ENCODE measurements at places on chromosomes 5 and 9.

DNA sequence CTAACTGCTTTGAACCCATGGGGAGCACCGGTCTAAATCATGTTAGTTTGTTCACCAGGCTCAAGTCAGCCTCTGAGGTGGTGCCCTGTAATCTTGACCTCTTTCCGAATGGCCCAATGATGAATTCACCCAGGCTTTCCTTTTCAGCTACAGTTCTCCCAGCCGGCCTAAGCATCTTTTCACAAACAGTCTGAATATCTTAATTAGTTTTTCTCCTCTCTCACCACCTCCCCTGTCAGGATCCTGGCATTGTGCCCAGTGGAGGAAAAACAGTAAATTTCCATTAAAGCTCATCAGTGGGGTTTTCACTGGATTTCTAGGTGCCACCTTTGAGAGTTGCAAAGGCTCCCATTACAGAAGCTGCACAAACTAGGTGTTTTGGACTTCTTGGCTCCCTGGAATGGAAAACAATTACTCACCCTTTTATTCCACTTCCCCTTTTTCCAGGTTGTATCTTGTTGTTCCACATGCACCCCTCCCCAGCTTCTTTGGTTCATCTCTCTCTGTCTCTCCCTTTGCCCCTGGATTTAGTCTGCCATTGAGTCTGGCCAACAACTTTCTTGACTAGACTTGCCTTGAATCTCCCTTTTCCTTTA, 69.4 kb upstream of the ADAMTSL1 start:
- no peak for DNase-seq

DNA sequence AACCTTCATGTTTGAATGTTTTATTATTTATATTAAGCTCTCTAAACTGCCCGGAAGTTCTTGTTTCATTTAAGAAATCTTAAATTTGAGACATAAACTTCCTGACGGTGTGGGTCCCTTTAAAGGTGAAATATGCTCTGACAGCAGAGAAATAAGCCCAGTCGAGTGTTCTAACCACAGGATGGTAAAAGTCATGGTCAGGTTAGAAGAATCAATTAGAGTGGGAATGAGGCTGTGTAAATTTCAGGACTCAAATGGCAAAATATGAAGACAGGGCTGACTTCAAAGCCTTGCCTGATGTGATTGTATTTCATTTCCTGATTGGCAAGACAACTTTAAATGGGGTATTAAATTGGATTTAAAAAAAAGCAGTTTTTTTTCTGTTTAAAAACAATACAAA, 432.9 kb upstream of the BRINP1 start:
- DNase-seq = no peak

GRCh38 chr5:149160291-149160787, 19.0 kb downstream of the ABLIM3 start:
- no peak for DNase-seq

DNA sequence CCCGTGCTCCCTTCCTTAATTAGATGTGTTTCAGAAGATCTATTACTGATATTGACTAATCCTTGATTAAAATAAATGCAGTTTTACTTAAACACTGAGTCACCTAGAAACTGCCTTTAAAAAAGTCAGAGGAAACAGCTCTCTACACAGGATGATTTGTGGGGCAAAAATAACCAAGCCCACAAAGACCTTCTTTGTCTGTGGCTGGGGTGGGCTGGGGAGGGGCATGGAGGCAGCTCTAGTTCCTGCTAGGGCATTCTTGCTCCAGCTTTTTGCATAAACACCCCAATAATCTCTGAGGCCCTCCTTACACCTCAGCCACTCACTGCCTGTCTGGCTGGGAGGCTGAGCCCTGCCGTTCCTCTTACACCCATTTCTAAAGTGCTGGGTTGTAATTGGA, 227.6 kb upstream of the DAP start:
- DNase-seq = no peak

- DNase-seq = peak; percentile 42
Observed at GRCh38 chr9:37200433-37201005, 80.1 kb downstream of the ZCCHC7 start.

DNA sequence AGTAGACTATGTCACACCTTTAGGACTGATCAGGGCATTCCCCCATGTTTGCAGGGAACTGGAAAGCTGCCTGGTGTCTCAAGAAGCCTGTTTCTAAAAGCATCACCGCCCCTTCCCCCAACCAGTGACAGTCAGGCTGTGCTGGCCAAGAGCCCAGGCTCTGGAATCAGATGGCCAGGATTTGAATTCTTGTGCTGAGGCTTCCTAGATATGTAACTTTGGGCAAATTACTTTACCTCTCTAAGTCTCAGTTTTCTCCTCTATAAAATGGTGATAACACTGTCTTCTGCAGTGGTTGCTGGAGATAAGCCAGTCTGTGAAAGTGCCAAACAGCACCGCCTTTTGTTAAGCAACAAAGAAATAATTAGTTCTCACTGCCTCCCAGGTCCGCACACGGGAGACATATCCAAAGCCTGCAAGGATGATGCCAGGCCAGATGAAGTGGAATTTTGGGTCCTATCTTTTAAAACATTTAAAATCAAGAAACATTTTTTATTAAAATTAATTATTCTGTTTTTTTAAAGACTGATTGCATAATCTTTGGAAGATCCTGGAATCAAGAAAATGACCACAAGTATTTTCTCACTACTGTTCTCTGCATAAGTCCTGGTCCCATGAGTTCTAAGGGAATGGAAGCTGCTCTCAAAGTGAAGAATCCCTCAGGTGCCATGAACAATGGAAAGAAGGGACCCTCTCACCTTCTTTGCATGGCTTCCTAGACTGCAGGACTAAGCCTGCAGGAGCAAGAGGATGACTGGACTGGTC, 13.9 kb downstream of the SLC31A2 start:
- no peak for DNase-seq

DNA sequence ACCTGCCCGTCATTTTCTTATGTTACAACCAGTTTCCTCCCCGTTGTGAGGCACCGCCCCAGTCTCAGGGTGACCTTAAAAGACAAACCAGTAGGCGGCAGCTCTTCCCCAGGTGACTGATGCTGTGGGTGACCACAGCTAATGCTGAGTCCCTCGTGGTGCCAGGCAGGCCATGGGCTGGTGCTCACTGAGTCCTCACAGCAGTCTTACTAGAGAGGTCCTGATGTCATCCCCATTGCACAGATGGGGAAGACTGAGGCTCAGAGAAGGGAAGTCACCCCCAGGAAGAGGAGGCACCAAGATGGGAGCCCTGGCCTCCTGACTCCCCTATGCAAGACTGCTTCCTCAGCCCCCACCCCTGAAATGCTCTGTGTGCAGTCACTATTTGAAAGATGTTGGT, 978 bp downstream of the CFAP157 start:
- DNase-seq = no peak

- DNase-seq = no peak
Observed at GRCh38 chr5:9776525-9776924, 146.4 kb upstream of the TAS2R1 start.

- no peak for DNase-seq
Observed at GRCh38 chr5:107293541-107294210, 377.1 kb downstream of the EFNA5 start.

DNA sequence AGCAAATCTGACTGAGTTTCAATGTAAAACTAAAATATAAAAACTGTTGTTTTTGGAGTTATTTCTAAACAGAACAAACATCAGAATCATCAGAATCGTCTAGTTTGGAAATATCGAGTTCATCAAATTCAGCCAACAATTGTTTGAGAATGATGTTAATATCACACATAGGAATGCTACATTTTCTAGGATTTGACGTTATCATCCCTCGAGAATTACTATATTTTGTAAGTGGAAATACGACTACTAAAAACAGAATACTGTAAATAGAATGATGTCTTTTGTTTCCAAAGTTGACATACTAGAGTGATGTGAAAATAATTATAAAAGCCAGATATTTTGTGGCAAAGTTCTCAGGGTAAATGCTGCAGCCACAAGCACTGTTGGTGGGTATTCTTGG, 805.9 kb downstream of the TLE1 start:
- DNase-seq = no peak

- no peak for DNase-seq
Observed at GRCh38 chr9:27384262-27385014, 87.5 kb upstream of the EQTN start.

DNA sequence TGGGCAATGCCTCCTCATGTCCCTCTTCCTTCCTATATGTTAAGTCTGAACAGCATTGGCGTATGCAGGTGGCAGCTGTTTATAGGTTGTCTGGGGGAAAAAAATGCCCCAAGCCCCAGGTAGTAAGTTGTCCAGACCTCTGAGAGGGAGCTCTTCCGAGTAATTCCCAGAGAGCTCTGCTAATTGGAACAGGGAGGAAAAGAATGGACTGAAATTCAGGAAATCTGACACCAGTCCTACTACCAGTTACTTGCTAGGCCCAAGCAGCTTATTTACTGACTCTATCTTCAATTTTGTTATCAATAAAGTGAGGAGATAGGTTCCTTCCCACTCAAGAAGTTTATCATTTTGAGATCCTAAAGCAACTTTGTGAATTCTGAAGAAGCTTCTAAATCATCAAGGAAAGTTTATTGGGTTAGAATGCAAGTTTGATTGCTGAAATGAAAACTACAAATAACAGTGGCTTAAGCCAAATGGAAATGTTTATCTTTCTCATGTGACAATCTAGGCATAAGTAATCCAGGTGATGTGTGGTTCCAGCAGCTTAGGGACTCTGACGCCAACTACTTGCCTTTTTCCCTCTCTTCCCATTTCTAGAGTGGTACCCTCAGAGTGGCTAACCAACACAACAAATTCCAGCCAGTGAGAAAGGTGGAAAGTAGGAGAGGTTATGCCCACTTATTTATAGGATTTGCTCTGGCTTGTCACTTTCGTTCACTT, 5.6 kb downstream of the STK32A start:
- no peak for DNase-seq

- DNase-seq = no peak
Observed at GRCh38 chr5:34771076-34771475, 67.9 kb upstream of the TTC23L start.

- no peak for DNase-seq
Observed at GRCh38 chr5:155620821-155621410, 607.4 kb downstream of the KIF4B start.

DNA sequence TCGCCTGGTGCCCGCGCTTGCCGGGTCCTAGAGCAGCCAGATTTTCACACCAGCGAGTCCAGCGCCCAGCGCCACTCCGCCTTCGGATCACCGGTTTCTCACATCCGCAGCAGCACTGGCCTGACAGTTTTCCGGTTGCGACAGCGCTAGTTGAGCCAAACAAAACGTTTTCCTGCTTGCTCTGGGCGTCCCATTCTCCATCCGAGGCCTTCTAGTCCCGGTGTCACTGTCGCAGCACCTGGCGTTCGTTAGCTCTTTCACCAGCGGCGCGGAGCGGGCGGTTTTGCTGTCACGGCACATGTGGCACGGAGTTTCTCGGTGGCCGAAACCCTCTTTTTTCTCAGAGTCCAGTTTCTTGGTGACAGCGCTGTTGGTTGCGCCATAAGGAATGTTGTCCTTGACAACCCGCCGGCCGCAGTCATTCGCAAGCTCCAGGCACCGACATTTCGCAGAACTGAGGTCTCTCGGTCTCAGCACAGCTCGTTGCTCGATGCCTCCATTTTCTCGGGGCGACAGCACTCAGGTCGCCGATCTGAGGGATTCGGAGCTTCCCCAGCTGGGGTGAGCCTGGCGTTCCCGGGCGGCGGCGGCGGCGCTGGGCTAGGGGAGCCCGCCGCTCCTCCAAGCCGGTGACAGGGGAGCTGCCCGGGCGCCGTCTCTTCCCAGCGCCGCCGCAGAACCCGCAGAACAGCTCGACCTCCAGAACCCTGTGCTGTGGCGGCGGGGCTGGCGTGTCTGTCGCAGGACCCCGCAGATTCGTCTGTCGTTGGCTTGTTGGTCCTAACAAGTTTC, 47.8 kb downstream of the ANXA2R start:
- peak; percentile 93 for DNase-seq

- no peak for DNase-seq
Observed at GRCh38 chr5:165579911-165580310, 2074.5 kb downstream of the MAT2B start.

DNA sequence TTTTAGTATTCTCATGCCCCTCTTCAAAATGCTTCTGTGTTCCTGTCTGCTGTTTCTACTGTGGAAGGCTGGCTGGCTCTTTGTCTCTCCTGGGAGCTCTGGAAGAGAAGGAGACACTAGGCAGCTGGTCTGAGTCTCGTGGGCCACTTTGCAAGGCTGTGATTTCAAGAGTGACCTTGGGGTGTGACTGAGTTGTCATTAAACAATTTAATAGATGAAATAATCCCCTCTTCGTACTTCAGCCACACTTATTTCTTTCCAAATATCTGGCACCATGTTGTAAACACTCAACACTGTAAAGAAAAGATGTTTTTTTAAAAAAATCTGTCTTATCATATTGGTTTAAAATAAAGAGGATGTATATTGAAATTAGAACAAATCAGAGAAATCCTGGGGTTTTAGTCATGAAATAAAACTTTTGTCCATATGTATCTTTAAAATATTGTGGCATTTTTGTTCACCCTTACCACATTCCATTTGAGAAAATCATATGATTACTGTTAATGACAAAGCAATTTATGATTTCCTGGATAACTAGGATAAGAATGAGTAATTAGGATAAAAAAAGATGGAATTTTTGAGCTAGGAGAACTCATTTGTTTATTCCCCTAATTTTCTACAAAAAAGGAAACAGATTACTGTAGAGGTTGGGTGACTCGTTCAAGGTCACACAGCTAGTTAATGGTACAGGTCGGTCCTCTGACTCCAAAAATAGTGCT, 200.8 kb downstream of the MAT2B start:
- DNase-seq = peak; percentile 71

GRCh38 chr5:77948476-77948875, 172.3 kb upstream of the TBCA start:
- DNase-seq = no peak

- DNase-seq = no peak
Observed at GRCh38 chr5:68261169-68261568, 45.6 kb downstream of the PIK3R1 start.

DNA sequence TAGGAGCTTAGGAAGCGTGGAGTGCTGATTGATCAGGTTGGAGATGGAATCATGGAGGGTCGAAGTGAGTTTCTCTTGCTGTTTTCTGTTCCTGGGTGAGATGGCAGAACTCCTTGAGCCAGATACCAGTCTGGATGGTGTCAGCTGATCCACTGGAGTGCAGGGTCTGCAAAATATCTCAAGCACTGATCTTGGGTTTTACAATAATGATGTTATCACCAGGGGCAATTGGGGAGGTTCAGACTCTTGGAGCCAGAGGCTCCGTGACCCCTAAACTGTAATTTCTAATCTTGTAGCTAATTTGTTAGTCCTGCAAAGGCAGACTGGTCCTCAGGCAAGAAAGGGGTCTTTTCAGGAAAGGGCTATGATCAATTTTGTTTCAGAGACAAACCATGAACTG, 80.0 kb upstream of the NIPAL4 start:
- no peak for DNase-seq
